ENCODE measurements at places on chromosomes 11 and 22.

- no peak for DNase-seq
These were observed 387.0 kb downstream of the SHANK2 start for GRCh38 chr11:70865356-70865755.

DNA sequence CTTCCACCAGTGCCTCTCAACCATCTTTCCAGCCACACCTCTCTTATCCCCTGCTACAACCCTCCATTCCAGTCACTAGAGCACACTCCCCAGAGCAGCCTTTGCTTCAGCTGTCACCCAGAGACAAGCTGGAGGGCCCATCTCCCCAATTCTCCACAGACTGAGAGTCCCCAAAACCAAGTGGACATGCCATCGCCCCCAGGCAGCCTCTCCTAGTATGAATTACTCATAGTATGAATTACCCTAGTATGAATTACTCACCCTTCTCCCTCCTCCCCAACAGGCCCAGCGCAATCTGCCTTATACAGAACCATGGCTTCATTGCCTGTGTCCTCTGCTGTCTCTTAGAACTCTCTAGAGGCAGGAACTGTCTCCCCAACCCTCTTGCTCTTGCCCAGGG lies 24.8 kb downstream of the MYH9 start:
- no peak for DNase-seq

GRCh38 chr11:129190087-129190486 lies 2.0 kb downstream of the ARHGAP32 start:
- no peak for DNase-seq

DNA sequence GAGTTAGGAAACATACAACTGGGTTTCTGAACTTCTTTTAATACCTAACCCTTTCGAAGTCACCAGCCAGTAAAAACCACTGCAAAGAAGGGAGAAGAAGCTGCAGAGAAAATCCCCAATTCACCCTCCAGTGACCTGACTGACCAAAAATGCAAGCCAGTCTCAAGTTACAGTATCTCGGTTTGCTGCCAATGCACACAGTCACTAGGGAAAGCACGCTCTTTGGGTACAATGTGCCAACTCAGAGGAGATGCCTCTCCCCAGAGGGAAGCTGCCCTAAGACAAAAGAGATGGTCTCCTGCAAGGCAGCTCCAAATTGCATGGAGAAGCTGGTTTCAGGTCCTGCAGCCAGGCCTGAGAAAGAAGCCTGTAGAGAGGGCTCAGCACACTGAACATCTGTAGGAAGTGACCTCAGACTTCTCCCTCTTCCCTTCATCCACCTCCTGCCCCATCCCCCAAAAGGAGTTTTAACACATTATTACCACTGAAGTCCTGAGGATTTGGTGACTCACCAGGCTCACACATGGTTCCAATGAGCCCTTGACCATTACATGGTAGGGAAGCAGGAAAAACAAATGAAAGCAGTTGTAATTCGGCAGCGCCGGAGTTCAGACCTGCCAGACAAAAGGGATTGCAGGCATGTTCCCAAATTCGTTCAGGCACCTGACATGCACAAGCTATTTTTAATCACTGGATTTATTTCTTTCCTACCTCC lies 90.1 kb downstream of the ETS1 start:
- peak; percentile 71 for DNase-seq

DNA sequence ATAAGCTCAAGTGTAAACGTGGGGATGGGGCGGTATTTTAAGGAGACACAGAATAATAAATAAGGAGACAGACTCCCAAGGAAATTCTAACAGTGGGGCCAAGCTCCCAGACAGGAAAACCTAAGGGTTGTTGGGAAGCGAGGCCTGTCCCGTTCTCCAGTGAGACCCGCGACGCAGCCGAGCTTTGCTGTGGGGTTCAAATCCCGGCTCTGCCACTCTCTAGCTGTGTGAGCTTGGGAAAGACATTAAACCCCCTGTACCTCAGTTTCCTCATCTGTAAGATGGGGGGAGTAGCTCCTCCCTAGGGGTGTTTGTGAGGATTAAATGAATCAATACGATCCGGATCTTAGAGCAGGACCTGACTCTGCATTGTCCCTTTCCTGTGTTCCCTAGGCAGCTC lies 106.8 kb downstream of the TRIM29 start:
- no peak for DNase-seq

Data from NCI-H1092 (cell line).